ENCODE measurements at places on chromosomes 4 and X. TPM values are rescaled to one million over a fixed set of nuclear protein-coding genes. Genes with fewer than 3 reads are reported as not detected.

Gene GATA1
- total RNA-seq = not detected

Gene ANXA3
- total RNA-seq = 27.1 TPM

Gene RBBP7
- 76.8 TPM for total RNA-seq

- no peak for DNase-seq
These were observed 3.3 kb downstream of the SH3BP2 start for GRCh38 chr4:2795893-2796848.

DNA sequence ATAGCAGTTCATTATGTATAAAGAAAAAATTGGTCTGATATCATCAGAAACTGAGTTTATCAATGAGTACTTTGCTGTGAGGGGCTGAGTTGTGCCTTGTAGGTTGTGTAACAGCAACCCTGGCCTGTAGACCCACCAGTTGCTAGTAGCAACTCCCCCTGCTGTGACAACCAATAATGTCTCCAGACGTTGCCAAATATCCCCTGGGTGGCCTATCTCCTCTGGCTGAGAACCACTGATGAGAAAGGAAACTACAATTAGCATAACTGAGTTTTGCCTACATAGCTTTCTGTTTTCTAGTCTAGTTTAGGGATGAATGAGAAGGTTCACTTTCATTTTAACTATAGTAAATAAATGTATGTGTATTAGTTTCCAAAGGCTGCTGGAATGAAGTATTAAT is 234.1 kb downstream of the CPE start:
- DNase-seq = no peak

- no peak for DNase-seq
These were observed 3.5 kb downstream of the MND1 start for GRCh38 chr4:153348006-153348405.

GRCh38 chr4:3835527-3836405 is 69.6 kb downstream of the ADRA2C start:
- no peak for DNase-seq

- DNase-seq = no peak
These were observed 9.4 kb upstream of the CLDN34 start for GRCh38 chrX:9957743-9958142.

DNA sequence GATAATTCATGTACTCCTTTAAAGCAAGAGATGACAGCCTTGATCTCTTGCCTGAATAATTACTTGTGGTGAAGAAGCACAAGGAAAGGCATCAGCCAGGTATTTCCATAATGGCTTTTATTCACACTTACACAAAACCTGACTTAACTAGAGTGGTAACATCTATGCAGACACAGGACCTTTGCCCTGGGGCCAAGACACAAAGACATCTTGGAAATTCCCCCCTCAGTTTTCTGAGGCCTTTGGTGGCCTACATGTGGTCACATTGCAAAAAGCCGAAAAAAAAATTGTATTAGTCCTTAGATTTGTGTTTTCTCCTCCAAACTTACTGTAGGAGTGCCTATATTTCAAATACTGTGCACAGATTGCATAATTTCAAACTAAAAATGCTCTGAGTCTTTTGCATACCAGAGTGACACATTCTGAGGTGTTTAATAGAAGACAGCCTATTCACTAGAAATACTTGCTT is 172.4 kb downstream of the PDGFC start:
- DNase-seq = no peak

DNA sequence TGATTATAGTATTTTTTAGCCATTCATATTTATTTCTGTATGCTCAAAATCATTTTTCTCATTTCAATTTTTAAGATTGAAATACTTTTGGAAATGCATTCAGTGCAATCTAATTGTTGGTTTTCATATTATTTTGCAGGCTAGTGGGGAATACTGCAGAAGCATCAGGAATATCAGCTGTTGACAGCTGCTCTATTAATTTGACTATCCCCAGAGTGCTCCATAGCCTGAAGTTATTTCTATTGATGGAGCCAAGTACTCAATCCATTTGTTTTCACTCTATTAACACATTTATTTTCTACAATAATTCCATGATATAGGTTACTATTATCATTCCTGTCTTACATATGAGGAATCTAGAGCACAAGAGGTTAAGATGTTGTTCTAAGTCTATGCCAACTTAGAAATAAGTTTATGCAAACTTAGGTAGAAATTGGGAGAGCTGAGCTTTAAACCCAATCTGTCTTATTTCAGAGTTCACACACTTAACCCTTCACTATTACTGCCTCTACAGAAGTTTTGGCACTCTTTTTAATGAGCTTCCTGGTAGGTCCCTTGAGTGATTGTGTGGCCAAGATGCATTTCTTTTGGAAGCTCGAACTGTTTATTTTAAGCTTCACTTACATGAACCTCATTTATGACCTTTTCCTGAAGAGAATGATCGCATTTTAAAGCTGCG is 65.6 kb upstream of the PCDH18 start:
- DNase-seq = no peak

DNA sequence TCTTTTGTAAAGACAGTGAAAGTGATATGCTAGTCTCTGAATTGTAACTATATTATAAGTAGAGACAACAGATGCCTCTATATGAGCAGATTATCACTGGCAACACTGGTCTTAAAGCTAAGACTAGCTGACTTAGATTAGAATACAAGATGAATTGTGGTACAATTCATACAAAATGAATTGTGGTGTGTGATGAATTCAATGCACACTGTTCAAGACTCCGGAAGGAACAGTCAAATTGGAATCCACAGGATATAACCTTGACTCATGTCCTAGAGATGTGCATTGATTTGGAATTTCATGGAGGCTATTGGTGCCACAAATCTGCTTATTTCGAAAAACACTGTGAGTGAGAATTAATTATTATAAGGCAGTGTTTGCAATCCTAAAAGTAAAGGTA is 701.8 kb downstream of the PCDH7 start:
- no peak for DNase-seq

DNA sequence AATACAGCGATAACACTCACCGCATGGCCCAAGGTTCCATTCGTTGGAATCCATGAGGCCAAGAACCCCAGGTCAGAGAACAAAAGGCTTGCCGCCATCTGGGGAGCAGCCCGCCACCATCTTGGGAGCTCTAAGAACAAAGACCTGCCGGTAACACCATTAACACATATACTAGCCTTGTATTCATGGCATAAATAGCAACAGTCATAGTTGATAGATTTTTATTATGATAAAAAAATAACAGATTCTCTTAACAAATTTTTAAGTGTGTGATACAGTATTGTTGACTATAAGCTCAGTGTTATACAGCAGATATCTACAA is 309.4 kb downstream of the GLUD2 start:
- no peak for DNase-seq

- no peak for DNase-seq
These were observed 30.8 kb upstream of the TBL1X start for GRCh38 chrX:9434051-9434550.

DNA sequence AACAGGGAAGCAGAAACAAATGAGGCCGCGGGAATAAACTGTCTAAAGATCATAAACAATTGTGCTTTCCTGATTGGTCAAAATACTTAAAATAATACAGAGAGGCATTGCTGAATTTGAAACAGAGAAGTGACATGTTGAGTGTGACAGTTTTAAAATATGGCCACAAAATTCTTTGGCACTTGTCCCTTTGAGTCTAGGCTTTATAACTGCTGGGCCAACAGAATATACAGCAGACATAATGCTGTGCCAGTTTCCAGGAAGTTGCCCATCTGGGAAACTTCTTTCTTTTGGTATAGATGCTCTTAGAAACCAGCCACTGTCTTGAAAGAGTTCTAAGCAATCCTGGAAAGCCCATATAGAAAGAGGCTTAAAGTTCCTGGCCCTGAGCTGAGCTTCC is 668.4 kb downstream of the CENPC start:
- no peak for DNase-seq

Gene SUPT20HL2
- not detected for total RNA-seq

Gene EGFL6
- total RNA-seq = 0.13 TPM
